ENCODE measurements at places on chromosomes 1 and 21. TPM values are rescaled to one million over a fixed set of nuclear protein-coding genes. Genes with fewer than 3 reads are reported as not detected.
A peak's percentile ranks its signal among the peaks of the same experiment; 100 is the strongest.

DNA sequence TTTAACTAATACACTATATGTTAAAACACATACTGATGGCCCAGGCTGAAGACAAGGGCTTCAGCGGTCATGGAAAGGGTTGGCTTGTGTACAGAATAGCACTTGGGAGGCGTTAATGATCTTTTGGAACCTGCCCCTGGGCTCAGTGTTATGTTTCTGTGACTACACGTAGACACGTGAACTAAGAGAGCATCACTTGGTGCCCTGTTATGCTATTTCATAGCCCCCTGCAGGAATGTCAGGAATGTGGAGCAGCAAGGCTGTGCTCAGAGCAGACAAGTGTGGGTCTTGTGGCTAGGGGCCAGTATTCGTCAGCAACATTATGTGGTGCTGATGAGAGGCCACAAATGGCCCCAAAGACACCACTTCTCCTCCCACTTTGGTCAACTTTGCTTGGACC is 132.4 kb downstream of the MAP3K21 start:
- DNase-seq = no peak
- no peak overlapping the region for H3K27ac ChIP-seq
- H3K27me3 ChIP-seq = no peaks in the 10 kb centered on the region
- H3K4me3 ChIP-seq = no peak overlapping the region

LAMC2 gene
- polyA plus RNA-seq = not detected

RGS16 gene
- polyA plus RNA-seq = 0.27 TPM

KRTAP21-1 gene
- not detected for polyA plus RNA-seq

LCE1E gene
- polyA plus RNA-seq = not detected

DNA sequence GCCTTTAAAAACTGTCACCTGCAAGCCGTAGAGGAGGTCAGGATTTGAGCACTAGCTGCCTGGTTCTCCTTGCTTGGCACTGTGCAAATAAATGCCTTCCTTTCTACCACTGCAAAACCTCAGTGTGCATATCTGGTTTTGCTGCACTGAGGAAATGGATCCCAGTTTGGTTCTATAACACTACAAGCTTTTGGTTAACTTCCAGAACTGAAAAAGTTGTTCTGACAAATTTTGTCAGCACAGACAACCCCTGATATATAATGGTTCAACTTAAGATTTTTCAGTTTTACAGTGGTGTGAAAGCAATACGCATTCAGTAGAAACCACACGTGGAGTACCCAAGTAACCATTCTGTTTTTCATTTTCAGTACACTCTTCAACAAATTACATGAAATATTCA is 29.8 kb upstream of the GALNT2 start:
- H3K4me3 ChIP-seq = no peak overlapping the region
- no peaks in the 10 kb centered on the region for H3K27me3 ChIP-seq
- no peak overlapping the region for H3K27ac ChIP-seq
- no peaks in the 10 kb centered on the region for H3K36me3 ChIP-seq
- DNase-seq = no peak
- H3K4me1 ChIP-seq = no peaks in the 10 kb centered on the region

- H3K27me3 ChIP-seq = no peaks in the 10 kb centered on the region
- H3K36me3 ChIP-seq = no peaks in the 10 kb centered on the region
- no peaks in the 10 kb centered on the region for H3K4me1 ChIP-seq
Observed at GRCh38 chr1:219833214-219833815, 95.0 kb downstream of the SLC30A10 start.

- H3K36me3 ChIP-seq = no peaks in the 10 kb centered on the region
- H3K27me3 ChIP-seq = peaks cover 5% of the 10 kb centered on the region
- no peaks in the 10 kb centered on the region for H3K4me1 ChIP-seq
- no peak overlapping the region for H3K4me3 ChIP-seq
- H3K27ac ChIP-seq = no peak overlapping the region
Observed at GRCh38 chr1:204075890-204076846, 3.3 kb downstream of the SOX13 start.

DNA sequence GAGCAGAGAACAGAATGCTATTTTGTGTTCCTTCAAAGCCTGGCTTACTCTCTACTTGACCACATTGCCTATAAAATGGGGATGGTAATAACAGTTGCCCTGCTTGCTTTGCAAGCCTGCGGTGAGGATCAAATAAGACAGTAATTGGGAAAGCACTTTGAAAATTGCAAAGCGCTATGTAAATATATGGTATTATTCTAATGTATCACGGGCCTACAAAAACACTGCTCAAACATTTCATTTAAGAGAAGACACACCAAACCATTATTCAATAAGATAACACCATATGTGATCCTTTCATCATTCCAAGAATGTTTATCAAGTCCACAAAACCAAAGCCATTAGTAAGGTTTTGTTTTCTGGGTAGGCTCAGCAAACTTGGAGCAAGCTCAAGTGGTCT is 208.4 kb downstream of the ROR1 start:
- no peaks in the 10 kb centered on the region for H3K4me1 ChIP-seq
- DNase-seq = no peak
- H3K27ac ChIP-seq = no peak overlapping the region
- H3K27me3 ChIP-seq = no peaks in the 10 kb centered on the region
- H3K4me3 ChIP-seq = no peak overlapping the region

GRCh38 chr21:14842601-14843000 is 222.2 kb downstream of the NRIP1 start:
- H3K4me3 ChIP-seq = no peak overlapping the region
- no peaks in the 10 kb centered on the region for H3K27me3 ChIP-seq
- H3K27ac ChIP-seq = no peak overlapping the region
- H3K36me3 ChIP-seq = no peaks in the 10 kb centered on the region
- DNase-seq = no peak

KRTAP13-2 gene
- not detected for polyA plus RNA-seq

DNA sequence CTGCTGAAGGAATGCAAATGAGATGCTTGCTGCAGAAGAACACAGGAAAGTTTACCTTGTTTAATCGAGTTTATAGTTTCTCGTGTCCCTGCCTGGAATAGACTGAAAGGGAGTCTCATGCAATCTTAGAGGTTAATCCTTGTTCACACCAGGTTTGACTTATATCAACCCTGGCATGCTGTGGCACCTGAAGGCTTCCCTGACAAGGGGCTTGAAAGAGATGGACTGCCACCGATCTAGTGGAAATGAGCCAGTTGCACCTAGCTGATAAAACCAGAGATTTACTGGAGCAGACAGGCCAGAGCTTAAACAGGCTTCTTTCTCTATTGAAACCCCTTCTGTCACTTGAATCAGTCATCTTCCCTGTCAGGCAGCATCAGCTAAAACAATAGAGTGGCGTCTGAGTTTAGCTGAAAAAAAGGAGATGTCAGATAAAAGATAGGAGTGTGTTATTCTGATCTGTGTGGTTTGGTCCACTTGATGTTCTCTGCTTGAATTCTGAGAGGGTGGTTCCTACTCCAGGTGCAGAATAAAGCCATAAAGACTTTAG is 349.7 kb downstream of the RWDD3 start:
- no peak overlapping the region for H3K4me3 ChIP-seq
- H3K27ac ChIP-seq = no peak overlapping the region
- no peaks in the 10 kb centered on the region for H3K36me3 ChIP-seq
- H3K4me1 ChIP-seq = no peaks in the 10 kb centered on the region

ZNF669 gene
- 15.9 TPM for polyA plus RNA-seq

DIPK1A gene
- polyA plus RNA-seq = 21.9 TPM

IGSF21 gene
- not detected for polyA plus RNA-seq

- no peak for DNase-seq
- H3K4me3 ChIP-seq = no peak overlapping the region
- H3K4me1 ChIP-seq = no peaks in the 10 kb centered on the region
Observed at GRCh38 chr1:21626921-21627339, 42.2 kb downstream of the RAP1GAP start.

DNA sequence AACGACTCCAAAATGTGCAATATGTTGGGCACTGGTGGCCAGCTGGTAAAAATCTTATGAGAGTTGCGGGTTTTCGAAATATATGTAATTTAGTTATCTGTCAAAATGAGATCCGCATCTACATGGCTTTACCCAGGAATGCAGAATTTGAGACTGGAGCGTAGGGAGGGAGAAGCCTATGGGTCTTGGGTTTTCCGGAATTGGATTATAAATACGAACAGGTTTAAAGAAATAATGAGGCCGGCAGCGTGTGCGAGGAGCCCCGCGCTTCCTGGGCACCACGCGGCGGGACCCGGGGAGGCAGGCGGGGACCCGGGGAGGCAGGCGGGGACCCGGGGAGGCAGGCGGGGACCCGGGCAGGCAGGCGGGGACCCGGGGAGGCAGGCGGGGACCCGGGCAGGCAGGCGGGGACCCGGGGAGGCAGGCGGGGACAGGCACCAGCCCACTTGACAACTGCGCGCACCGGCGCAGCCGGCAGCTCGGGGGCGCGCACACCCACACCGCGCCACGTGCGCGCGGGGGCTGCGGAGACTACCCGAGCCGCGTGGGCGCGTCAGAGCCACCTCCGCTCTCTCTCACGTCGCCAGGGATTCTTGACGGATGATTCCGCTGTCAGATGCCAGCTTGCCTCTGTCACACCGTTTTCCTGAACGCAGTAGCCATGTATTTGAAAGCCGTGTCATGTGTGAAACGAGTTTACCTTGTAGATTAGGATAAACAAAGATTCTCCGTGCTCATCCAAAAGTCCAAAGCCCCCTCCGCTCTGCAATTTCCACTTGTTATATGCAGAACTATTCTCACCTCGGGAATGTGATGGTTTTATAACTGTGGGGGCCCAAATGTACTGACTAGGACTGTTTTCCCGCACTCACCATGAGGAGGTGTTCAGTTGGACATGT is 54.3 kb upstream of the HNRNPU start:
- H3K4me3 ChIP-seq = peak overlapping the region; percentile 62
- peak overlapping the region; percentile 56 for H3K27ac ChIP-seq
- no peaks in the 10 kb centered on the region for H3K27me3 ChIP-seq
- peak; percentile 77 for DNase-seq
- H3K36me3 ChIP-seq = no peaks in the 10 kb centered on the region

MAB21L3 gene
- polyA plus RNA-seq = not detected

SPATA21 gene
- polyA plus RNA-seq = not detected

DNA sequence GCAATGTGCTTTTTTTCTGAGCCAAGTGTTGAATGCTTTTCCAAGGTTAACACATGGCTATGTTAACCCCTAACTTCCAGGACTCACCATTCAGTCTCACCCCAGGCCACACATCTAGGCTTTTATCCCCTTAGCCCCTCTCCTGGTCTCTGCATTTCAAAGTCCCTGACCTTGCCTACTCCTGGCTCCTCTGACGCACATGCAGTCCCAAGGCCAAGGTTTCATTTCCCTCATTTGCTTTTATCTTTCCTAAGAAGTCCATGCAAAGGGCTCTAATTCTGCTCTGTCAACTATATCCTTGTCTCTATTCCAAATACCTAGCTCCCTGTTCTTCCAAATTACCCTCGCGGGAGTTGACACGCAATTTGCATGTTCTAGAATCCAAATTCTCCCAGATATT is 25.4 kb downstream of the SLC30A10 start:
- H3K36me3 ChIP-seq = no peaks in the 10 kb centered on the region
- no peak overlapping the region for H3K27ac ChIP-seq
- no peak overlapping the region for H3K4me3 ChIP-seq
- no peaks in the 10 kb centered on the region for H3K4me1 ChIP-seq
- no peak for DNase-seq

Data from naive thymus-derived CD4-positive, alpha-beta T cell (primary cell).